HAP-1 (cell line): ENCODE measurements at places on chromosomes 5 and 9.

- DNase-seq, result no peak
Observed at GRCh38 chr5:96180684-96181435, 219.2 kb upstream of the ELL2 start.

GRCh38 chr9:124749781-124750180 lies 21.3 kb downstream of the NR6A1 start:
- no peak for DNase-seq

DNA sequence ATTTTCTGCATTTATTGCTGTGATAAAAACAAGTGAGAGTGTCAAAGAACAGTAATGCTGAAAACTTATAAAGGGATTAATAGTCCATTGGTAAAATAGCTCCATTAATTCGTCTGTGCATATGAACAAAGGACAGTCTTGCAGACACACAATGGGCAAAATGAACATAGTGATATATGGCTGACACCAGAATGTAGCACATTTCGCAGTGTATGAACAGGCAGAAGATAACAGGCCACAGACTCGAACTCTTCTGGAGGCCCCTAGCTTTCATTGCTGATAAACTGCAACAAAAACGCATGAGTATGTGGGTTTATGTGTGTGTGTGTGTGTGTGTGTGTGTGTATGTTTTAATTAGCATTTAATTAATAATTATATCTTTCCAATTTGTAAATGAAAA lies 354.8 kb downstream of the TAF11L14 start:
- DNase-seq, result no peak

DNA sequence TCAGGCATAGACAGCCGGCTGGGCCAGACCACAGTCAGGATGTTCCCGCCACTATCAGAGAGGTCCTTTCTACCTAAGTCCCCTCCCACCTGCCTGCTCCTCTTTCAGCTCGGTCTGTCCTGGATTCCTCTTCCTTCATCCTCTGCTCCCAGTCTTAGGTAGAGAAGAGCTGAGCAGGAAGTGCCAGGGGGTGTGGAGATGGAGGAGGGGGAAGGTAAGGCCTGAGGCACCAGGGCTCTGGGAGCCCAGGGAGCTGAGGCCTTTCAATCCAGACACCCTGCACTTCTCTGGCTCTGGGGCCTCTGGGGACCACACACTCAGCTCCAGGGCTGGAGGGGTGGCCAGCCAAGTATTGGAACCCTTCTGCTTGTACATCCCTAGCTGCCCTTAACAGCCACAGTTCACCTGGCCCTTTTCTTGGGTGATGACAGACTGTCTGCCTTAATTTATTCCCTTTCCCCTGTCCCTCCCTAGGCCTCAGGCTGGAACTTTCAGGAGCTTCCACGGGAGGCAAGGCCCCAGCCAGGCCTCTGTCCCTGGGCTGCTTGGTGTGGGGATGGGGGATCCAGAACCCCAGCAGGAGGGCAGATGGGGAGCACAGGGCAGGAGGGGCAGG lies 15.6 kb downstream of the IRF1 start:
- DNase-seq, result no peak

- DNase-seq, result no peak
Observed at GRCh38 chr5:169351721-169352120, 50.8 kb upstream of the SLIT3 start.

DNA sequence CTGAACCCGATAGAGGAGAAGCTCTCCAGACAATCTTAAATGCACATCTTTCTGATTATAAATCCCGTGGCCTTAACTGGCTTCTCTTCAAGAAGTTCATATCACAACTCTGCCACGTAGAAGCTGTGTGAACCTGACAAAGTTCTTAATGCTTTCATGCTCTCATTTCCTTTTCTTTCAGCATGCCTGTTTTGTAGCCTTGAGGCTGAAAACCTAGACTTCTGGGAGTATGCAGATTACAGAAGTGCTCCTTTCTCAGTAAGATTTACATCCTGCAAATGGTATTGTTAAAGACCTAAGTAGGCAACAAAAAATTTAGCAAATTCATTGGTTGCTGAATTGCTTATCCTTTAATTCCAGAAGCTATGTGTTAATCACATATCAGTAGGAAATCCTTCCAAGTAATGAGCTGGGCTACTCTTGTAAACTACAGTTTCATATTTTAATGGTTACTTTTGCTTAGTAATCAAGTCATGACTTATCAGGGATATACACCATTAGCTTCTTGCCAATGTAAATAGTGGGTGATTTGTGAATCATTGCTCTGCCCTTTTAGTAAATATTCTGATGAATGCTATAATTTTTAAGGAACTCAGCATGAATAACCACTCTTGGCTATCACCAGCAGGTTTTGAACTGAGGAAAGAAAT lies 334.7 kb downstream of the FBXL7 start:
- DNase-seq, result peak; percentile 18
